ENCODE measurements at places on chromosomes 16 and 17.

- no peak for DNase-seq
Measured at GRCh38 chr17:56740481-56740880, 93.2 kb downstream of the C17orf67 start.

GRCh38 chr16:59213952-59214351 lies 479.8 kb upstream of the GOT2 start:
- no peak for DNase-seq

DNA sequence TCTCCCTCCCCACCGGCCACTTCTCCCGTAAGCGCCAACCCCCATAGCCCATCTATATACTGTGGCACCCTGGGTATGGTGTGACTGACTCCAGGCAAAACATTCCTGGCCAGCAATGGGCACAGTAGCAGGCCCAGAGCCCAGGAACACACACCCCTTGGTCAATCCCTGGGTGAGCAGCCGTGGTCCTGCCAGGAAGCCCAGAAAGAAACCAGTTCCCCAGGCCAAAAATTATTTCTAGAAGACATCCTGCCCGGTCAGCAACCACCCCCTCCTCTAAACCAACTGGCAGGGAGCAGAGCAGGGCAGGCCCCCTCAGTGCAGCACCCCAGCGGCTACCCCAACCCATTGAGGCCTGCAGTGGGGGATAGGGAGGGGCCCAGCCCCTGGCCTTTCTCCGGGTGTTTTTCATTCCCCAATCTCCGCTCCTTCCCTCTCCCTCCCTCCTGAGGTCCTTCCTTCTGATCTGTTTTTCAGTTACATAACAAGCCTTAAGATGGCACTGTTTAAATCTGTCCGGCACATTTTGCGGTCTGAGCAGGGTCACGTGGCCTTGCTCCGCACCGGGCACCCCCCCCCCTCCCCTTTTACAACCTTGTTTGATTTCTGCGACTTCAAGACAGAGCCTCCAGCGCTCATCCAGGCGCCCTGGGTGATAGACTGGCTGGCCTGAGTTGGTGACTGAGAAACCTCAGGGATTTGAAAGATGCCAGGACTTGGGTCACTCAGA lies 2.0 kb downstream of the NPTX1 start:
- DNase-seq = peak; percentile 14

- no peak for DNase-seq
Measured at GRCh38 chr17:45759761-45760160, 24.4 kb upstream of the CRHR1 start.

GRCh38 chr16:19644877-19645276 lies 73.2 kb downstream of the KNOP1 start:
- DNase-seq = no peak

DNA sequence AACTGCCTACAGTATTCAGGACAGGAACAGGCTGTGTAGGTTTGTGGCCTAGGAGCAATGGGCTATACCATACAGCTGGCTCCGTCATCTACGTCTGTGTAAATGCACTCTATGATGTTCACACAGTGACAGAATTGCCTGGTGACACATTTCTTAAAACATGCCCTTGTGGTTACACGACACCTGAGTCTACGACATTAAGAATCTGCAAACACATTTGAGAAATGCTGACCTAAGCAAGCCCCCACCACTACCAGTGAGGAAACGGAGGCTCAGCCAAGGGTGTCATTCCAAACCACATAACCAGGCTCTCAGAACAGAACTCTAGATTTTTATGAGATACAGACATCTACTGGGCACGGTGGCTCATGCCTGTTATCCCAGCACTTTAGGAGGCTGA lies 23.5 kb downstream of the USP36 start:
- DNase-seq = peak; percentile 23

GRCh38 chr17:78934681-78935418 lies 9.7 kb upstream of the TIMP2 start:
- DNase-seq = peak; percentile 49

DNA sequence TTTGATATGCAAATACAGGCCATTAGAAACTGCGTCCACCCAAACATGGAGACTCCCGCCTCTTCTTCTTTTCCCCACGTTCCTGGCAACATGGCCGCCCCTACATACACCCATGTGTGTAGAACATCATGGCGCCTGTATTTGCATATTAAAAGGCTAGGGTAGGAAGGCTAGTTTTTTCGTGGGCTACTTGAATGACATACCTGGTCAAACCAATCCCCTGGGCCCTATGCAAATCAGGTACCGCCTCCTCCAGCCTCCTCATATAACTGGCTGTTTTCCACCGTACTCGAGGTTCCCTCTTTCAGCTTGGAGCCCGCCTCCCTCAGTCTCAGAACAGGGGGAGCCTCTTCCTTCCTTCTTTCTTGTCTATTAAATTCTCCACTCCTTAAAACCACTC lies 840 bp upstream of the CD300LB start:
- DNase-seq = no peak
